ENCODE measurements at places on chromosomes 13 and 19.

DNA sequence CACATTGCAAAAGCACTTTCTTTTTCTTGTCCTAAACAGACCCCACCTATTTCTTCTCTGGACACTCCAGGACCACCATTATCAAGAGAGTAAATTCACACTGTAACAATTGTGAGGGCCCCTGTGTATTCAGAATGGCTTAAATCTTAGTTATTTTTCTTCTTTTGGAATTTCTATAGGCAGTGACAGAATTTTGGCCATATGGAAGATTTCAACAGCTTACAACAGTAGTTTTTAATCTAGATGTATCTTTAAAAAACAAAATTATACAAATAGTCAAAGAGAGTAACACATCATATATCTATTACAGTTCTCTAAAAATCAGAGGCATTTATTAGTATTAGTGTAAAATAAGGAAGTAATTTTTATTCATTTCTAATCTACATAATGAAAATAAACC, 482.1 kb downstream of the LIG4 start:
- no peaks in the 10 kb centered on the region for H3K27me3 ChIP-seq
- no peak overlapping the region for H3K27ac ChIP-seq
- H3K4me1 ChIP-seq, result no peaks in the 10 kb centered on the region
- H3K4me3 ChIP-seq, result no peak overlapping the region

- no peak for DNase-seq
- no peaks in the 10 kb centered on the region for H3K36me3 ChIP-seq
- no peak overlapping the region for H3K4me3 ChIP-seq
- peaks cover 3% of the 10 kb centered on the region for H3K27me3 ChIP-seq
- H3K4me1 ChIP-seq, result no peaks in the 10 kb centered on the region
These were observed 4.1 kb downstream of the IGFL4 start for GRCh38 chr19:46036744-46037128.

- no peak overlapping the region for H3K27ac ChIP-seq
- H3K36me3 ChIP-seq, result no peaks in the 10 kb centered on the region
- H3K4me1 ChIP-seq, result peaks cover 23% of the 10 kb centered on the region
- DNase-seq, result no peak
- no peak overlapping the region for H3K4me3 ChIP-seq
These were observed 2.5 kb downstream of the PDS5B start for GRCh38 chr13:32588736-32589135.

- no peaks in the 10 kb centered on the region for H3K27me3 ChIP-seq
- DNase-seq, result no peak
- H3K36me3 ChIP-seq, result no peaks in the 10 kb centered on the region
- H3K4me1 ChIP-seq, result peaks cover 56% of the 10 kb centered on the region
- peak overlapping the region; percentile 68 for H3K4me3 ChIP-seq
These were observed 67.8 kb downstream of the RASA3 start for GRCh38 chr13:114064450-114065140.
